Mesangial cell (primary cell): ENCODE measurements at places on chromosomes 4 and X. TPM values are rescaled to one million over a fixed set of nuclear protein-coding genes. Genes with fewer than 3 reads are reported as not detected.

IL21 gene
- total RNA-seq, result not detected in 2 replicates

ERCC6L gene
- 0.25 and 7.2 TPM in 2 replicates for total RNA-seq

SNX12 gene
- 49.0 and 50.8 TPM in 2 replicates for total RNA-seq

SOD3 gene
- 0.65 and 2.5 TPM in 2 replicates for total RNA-seq

GPAT3 gene
- total RNA-seq, result 5.4 and 5.6 TPM in 2 replicates

NPY2R gene
- not detected in 2 replicates for total RNA-seq

DMRTC1 gene
- not detected in 2 replicates for total RNA-seq

TCP11X2 gene
- not detected in 2 replicates for total RNA-seq

BEND4 gene
- total RNA-seq, result under 0.01 TPM in 1 of 2 replicates, not detected in the other

CCDC110 gene
- total RNA-seq, result 0.63 and 1.1 TPM in 2 replicates

PFKFB1 gene
- total RNA-seq, result not detected in 2 replicates

DAPP1 gene
- under 0.01 TPM in 1 of 2 replicates, not detected in the other for total RNA-seq

KCND1 gene
- total RNA-seq, result 0.98 and 3.4 TPM in 2 replicates

STOX2 gene
- total RNA-seq, result 1.5 and 4.8 TPM in 2 replicates

LARP7 gene
- total RNA-seq, result 4.7 and 8.3 TPM in 2 replicates

SPANXN3 gene
- total RNA-seq, result 0.49 TPM in 1 of 2 replicates, not detected in the other

TMEM271 gene
- total RNA-seq, result not detected in 2 replicates

VSIG1 gene
- 0.16 and 0.51 TPM in 2 replicates for total RNA-seq

SSX2 gene
- not detected in 2 replicates for total RNA-seq

SLC6A14 gene
- not detected in 2 replicates for total RNA-seq

CHRDL1 gene
- 29.3 and 37.5 TPM in 2 replicates for total RNA-seq

ASB5 gene
- total RNA-seq, result 0.38 TPM in 1 of 2 replicates, not detected in the other

PAGE2B gene
- total RNA-seq, result not detected in 2 replicates

AMOT gene
- total RNA-seq, result 8.1 and 18.4 TPM in 2 replicates

NIPAL1 gene
- total RNA-seq, result 2.4 and 3.3 TPM in 2 replicates

NALF2 gene
- 0.16 TPM in 1 of 2 replicates, not detected in the other for total RNA-seq

STAP1 gene
- not detected in 2 replicates for total RNA-seq

EPHA5 gene
- total RNA-seq, result 0.25 and 0.49 TPM in 2 replicates

FNIP2 gene
- 12.9 and 55.8 TPM in 2 replicates for total RNA-seq

CYLC1 gene
- total RNA-seq, result not detected in 2 replicates

VCX gene
- total RNA-seq, result not detected in 2 replicates
